NCI-H2081 (cell line): ENCODE measurements at places on chromosomes 13 and 19.

DNA sequence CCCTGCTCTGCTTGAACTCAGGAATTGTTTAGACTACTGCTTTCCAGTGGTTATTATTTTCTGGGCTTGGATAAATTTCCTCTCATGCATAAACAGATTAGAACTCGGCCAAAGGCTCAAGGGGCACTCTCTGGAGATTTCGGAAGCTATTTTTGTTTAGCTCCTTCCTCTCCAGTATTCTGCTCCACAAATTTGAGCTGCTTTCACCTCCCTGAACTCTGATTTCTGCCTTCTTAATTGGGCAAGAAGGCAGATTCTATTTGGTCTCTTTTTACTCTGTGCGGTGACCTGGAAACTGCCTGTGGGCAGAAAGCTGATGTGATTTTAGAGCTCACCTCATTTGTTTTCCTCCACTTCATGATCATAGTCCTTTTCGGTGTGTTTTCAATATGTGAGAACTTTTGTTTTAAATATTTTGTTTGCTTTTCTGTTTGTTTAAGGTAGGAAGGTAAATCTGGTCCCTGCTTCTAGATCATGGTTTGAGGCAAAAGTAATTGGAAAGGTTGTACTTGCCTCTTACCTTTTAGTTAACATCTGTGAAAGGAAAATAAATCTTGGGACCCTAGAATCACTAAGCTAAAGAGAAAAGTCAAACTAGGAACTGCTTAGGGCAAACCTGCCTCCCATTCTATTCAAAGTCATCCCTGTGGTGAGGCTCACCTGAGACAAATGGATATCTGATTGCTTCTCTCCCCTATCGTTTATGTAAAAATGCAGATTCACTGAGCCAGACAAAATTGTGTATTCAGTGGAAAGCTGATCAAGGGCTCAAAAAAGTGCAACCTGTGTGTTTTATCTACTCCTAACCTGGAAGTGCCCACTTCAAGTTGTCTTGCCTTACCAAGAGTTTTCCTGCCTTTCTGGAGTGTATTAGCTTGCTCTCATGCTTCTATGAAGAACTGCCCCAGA lies 714.7 kb upstream of the PCDH20 start:
- DNase-seq, result no peak

DNA sequence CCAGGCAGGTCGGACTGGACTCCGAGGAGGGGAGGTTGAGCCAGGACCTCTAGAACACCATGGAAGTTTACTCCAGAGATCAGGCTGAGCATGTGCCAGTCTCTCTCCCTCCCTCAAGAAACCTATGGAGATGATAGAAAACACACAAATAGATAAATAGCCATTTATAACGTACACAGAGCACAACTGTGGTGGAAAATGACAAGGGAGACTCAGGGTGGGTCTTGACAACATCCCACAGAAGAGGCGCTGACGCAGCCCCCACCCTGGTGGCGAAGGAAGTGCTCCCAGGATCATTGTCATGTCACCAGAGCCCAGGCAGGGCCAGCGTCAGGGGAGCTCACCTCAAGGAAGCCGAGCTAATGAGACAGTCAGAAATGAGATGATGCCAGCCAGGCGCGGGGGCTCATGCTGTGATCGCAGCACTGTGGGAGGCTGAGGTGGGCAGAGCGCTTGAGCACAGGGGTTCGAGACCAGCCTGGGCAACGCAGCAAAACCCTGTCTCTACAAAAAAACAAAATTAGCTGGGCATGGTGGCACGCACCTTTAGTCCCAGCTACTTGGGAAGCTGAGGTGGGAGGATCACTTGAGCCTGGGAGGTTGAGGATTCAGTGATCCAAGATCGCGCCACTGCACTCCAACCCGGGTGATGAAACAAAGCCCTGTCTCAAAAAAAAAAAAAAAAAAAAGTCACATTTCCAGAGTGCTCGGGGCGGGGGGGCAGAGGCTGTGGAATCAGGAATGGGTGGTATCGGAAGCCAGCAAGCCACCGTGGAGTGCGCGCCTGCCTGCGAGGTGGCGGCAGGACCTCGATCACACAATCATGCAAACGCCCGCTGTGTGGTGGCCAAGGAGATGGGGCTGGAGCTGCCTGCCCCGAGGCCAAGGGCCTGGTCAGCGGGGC lies 178.4 kb downstream of the KDM4B start:
- no peak for DNase-seq

DNA sequence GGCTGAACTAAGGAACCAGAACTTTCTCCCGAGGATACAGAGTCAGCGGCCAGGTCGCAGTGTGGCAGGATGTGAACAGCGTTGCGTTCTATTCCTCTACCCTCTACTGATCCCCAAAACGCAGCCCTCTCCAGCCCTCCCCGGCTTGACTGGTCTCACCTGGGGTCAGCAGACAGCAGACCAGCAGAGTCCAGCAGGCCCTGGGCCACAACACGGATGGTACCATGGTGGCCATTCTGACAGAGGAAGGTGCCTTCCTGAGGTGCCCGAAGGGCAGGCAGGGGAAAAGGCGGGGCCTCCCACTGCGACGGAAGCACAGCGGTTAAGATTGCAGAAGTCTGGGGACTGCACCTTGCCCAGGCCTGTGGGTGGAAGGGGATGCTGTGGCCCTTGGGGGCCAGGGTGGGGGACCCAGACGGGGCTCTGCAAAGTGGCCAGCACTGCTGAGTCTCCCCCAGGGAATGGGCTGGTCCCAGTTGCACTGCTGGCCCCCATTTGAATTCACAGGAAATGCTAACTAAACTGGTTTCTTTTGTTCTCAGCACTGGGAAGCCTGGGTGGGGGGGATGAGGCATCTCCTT lies at the start of gene ICAM3:
ICAM3 (minus strand) TSS at position 245 of the 581 bp plus-strand sequence; CDS start at position 235, 10 bp downstream.
- no peak for DNase-seq

- no peak for DNase-seq
These were observed 116.8 kb downstream of the FOXO1 start for GRCh38 chr13:40549500-40550094.

DNA sequence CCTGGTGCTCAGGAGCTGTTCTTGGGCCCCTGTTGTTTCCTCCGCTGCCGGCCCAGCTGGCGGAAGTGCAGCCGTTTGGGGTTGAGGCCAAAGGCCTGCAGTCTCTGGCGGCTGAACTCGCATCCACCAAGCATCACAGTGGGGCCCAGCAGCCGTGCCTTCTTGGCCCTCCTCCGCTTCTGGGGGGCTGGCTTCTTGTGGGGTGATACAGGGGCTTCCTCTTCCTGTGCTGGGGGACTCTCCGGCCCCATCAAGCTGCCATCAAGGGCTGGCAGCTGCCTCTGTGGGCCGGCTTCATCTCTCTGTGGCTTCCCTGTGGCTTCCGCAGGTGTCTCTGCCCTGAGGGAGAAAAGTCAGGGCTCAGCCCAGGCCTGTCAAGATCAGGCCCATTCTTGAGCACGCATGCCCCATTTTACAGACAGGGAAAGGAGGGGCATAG lies 10.3 kb downstream of the ATG4D start:
- no peak for DNase-seq

DNA sequence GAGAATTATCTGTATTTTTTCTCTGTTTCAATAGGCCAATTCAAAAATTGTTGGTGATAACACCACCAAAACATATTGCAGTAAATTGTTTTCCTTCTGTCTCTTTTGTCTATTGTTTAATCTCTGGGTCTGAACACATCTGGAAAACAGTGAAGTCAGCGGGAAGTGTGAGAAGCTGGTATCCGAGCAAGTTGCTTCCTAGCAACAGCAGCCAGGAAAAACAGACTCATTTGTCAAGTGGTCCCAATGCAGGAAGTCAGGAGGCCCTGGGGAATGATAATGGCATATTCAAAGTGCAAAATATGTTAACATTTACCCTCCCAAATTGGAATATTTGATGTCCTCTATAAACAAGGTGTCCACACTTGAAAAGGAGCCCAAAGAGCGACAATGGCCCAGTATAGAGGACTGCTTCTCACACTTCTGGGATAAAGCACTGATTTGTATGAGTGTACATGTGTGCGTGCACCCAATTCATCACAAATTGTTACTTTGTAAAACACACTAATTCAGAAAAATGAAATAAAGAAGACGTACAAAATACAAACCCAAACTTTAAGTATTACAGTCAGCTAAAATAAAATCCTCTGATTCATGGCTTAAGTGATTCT lies 515.0 kb downstream of the TBC1D4 start:
- DNase-seq, result no peak

DNA sequence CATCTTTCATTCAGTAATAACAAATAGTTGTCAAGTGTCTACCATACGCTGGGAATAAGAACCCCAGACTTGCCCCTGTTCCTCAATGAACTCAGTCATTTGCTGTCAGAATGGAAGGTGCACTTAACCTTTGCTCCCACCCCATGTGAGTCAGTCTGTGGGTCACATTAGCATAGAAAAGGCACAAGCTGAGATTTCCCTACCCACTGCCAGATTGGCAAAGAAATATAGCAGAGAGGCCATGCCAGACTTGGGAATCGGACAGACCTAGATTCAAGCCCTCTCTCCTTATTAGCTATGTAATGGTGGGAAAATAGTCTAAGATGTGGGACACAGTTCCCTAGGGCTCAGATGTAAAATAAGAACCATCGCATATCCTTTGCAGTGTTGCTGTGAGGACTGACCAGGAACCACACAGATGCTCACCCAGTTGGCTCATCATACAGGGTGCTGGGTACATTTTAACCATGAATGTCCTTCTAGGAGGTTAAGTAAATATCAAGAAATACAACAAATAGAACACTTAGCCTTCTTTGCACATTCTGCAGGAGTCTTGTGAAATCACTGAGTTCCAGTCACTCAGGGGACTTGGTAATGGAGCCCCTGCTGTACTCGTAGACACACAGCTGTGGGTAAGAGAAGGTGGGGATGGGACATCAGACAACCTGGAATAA lies 218.2 kb downstream of the FGF14 start:
- DNase-seq, result no peak

- DNase-seq, result no peak
These were observed 204.0 kb upstream of the TSHZ3 start for GRCh38 chr19:31553112-31553845.

GRCh38 chr19:5430237-5430636 lies 25.0 kb upstream of the ZNRF4 start:
- DNase-seq, result no peak

DNA sequence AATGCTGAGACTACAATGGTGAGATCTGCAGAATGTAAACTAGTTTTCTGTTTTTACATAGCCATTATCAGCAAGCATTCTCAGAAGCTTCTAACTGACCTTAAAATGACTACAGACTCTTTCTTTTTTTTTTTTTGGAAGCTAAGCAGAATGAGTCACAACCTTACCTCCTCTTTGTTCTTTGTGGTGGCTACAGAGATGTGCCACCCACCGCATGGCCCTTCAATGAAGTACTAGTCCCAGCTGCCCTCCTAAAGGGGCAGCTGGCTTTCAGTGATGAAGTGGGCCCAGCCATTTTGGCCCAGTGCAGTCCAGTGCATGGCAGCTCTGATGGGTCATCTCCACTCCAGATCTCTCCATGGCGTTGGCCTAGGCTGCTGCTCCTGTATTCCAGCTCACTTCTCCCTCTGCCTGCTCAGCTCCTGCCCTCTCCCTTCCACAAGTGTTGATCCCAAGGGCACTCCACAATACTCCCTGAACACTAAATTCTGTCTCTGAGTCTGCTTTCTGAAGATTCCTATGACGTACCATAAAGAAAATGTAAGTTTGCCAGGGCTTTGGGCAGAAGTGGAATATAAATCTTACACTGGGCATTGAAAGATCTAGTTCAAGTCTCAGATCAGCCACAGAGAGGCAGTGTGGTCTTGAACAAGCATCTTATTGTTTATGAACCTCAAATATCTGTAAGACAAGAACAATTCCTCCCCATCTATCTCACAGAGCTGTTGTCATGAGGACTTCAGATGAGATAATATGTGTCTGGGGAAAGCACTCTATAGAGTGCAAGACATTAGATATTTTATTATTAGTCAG lies 85.6 kb downstream of the RXFP2 start:
- peak; percentile 1 for DNase-seq

- DNase-seq, result no peak
These were observed 2.1 kb downstream of the ZNF563 start for GRCh38 chr19:12331211-12331941.

DNA sequence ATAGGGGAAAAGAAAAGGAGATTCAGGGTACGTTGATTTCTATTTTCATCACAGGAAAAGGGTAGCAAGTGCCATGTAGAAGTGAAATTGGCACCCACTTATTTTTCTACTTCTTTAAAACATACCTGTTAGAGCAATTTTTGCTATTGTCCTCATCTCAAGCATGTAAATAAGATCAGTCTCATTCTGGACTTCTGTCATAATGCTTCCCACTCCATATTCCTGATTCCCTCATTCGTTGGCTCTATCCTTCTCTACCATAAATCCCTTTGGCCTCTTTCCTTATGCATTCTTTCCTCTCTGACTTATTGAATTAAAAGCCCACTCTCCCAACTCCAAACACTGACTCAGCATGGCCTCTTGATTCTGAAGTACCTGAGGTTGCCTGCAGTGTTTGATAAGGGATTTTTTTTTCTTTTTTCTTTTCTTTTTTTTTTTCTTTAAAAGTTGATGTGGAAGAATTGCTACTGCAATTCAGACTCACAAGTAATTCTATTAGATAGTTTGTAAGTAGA lies 465.7 kb downstream of the SLITRK6 start:
- DNase-seq, result no peak

- DNase-seq, result no peak
These were observed 213.2 kb upstream of the EDNRB start for GRCh38 chr13:78131811-78132210.

GRCh38 chr13:73141292-73141771 lies 82.5 kb downstream of the KLF5 start:
- peak; percentile 20 for DNase-seq

DNA sequence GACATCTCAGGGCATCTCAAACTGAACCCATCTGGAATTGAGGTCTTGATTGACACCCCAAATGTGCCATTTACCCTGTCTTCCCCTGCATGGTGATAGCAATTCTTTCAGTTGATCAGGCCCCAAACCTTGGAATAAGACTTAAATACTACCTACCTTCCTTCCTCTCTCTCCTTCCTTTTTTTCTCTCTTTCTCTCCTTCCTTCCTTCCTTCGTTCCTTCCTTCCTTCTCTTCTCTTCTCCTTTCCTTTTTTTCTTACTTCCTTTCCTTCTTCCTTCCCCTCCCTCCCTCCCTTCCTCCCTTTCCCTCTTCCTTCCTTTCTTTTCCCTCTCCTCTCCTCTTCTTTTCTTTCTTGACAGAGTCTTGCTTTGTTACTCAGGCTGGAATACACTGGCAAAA lies 7.4 kb upstream of the GIPC1 start:
- no peak for DNase-seq

- DNase-seq, result no peak
These were observed 826 bp upstream of the BSG start for GRCh38 chr19:571566-571974.

- no peak for DNase-seq
These were observed 8.8 kb upstream of the C19orf84 start for GRCh38 chr19:51399231-51399630.

DNA sequence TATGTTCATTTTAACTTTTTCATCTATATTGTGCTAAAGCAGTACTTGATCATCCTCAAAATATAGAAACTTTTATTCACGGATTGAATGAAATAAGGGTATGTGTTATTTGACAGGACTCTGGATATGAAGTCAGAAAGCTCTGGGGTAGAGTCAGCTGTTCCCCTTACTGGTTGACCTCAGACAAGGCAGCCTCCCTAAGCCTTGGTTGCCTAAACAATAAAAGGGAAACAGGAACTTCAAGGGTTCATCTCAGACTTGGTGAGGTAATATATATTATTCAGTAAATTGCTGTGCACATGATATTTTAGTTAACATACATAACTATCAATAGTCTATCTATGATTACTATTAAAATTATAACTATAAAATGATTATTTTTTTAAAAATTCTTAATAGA lies 13.6 kb downstream of the POLR1D start:
- DNase-seq, result no peak

- no peak for DNase-seq
These were observed 835 bp downstream of the RSPH6A start for GRCh38 chr19:45814166-45814780.
